H4 (cell line): ENCODE measurements at places on chromosomes 5 and 9. TPM values are rescaled to one million over a fixed set of nuclear protein-coding genes. Genes with fewer than 3 reads are reported as not detected.

- no peak for DNase-seq
Observed at GRCh38 chr5:55989860-55990259, 4.9 kb downstream of the IL6ST start.

DNA sequence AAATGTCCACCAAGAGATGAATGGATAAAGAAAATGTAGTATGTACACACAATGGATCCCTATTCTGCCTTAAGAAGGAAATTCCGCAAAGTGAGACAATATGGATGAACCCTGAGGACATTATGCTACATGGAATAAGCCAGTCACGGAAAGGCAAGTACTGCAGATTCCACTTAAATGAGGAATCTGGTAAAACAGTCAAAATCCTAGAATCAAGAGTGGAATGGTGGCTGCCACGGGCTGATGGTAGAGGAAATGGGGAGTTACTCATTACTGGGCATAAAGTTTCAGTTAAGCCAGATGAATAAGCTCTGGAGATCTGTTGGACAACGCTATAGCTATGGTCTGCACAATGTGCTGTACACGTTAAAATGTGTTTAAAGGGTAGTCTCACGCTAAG, 47.2 kb downstream of the STK10 start:
- DNase-seq: no peak

DNA sequence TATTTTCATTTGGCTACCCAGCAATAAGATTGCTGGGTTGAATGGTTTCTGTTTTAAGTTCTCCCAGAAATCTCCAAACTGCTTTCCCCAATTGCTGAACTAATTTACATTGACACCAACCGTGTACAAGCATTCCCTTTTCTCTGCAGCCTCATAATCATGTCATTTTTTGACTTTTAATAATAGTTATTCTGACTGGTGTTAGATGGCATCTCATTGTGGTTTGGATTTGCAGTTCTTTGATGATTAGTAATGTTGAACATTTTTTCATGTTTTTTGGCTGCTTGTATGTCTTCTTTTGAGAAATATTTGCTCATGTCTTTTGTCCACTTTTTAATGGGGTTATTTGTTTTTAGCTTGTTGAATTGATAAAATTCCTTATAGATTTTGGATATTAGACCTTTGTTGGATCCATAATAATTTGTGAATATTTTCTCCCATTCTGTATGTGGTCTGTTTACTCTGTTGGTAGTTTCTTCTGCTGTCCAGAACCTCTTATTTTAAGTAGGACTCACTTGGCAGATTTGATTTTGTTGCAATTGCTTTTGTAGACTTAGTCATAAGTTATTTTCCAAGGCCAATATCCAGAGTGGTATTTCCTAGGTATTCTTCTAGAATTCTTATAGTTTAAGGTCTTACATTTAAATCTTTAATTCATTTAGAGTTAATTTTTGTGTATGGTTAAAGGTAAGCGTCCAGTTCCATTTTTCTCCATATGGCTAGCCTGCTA, 793.7 kb downstream of the BRINP1 start:
- no peak for DNase-seq

GRCh38 chr9:33737811-33738606, 57.4 kb upstream of the PRSS3 start:
- DNase-seq: peak; percentile 68

DNA sequence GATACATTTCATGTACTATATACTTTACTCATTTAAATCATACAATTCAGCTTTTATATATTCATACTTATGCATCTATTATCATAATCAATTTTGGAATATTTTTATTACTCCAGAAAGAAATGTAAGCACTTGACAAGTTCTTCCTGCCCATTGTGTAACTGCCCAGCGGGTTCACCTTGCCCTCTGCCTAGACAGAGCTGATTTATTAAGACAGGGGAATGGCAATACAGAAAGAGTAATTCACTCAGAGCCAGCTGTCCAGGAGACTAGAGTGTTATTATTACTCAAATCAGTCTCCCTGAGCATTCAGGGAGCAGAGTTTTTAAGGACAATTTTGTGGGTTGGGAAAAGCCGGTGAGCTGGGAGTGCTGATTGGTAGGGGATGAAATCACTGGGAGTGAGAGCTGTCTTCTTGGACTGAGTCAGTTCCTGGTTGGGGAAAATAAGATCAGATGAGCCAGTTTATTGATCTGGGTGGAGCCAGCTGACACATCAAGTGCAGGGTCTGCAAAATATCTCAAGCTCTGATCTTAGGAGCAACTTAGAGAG, 16.1 kb upstream of the SPIN1 start:
- no peak for DNase-seq

- no peak for DNase-seq
Observed at GRCh38 chr9:110897943-110898342, 140.3 kb downstream of the LPAR1 start.

SLC36A2 gene
- 0.14 TPM in 1 of 2 replicates, not detected in the other for total RNA-seq

- DNase-seq: no peak
Observed at GRCh38 chr5:166961028-166961427, 1330.4 kb upstream of the WWC1 start.

FCN2 gene
- not detected in 2 replicates for total RNA-seq

SV2C gene
- 0.04 TPM in 1 of 2 replicates, not detected in the other for total RNA-seq

DNA sequence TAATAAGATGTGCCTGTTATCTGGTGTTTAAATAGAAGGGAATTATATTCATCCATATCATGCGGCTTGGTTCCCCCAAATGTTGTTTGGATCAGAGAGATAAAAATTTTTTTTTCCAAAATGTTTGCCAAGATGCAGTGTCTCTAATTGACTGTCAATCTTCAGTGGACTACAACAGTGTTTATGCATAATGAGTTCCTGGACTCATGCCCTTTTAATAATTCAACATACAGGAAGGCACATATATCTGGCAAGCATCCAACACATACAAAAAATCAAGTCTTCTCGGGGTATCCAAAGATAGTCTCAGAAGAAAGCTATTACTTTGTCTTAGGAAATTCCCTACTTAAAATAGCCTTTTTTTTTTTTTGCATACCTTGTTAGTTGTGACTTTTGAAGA, 1534.7 kb downstream of the EFNA5 start:
- DNase-seq: no peak

DNA sequence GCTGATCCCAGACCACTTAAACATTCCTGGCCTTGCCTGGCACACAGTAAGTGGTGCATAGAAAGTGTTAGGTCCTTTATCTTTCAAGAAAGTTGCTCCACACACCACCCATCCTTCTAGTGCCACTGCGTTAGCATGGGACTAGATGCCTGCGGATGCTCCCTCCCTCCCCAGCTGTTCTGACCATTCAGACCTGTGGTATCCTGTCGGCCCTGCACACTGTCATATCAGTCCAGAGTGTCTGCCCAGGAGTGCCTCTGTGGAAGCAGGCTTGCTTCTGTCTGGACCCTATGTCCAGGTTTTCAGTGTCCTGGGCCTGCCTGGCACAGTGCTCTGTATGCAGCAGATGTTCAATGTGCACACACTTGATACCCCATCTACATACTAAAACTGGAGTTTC, 38.3 kb upstream of the SMU1 start:
- DNase-seq: no peak

- no peak for DNase-seq
Observed at GRCh38 chr5:15571081-15571480, 71.1 kb downstream of the FBXL7 start.

- no peak for DNase-seq
Observed at GRCh38 chr5:153365547-153365946, 124.9 kb upstream of the GRIA1 start.

GRCh38 chr5:177957241-177957640, 38.8 kb downstream of the PROP1 start:
- DNase-seq: no peak

GRCh38 chr5:42876375-42876844, 64.7 kb upstream of the SELENOP start:
- DNase-seq: no peak

CCDC180 gene
- 0.14 TPM in 1 of 2 replicates, not detected in the other for total RNA-seq

DNA sequence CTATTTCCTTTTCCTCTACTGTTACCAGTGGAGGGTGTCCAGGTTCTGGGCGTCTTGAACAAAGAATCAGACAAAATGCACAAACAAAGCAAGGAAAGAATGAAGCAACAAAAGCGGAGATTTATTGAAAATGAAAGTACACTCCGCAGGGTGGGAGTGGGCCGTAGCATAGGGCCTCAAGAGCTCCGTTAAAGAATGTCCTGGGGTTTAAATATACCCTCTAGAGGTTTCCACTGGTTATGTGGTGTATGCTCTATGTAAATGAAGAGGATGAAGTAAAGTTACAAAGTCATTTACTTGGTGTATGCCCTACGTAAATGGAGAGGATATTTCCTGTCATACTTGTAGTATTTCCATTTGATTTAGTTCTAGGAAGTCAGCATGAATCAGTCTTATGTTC, 113.5 kb upstream of the MRPS30 start:
- no peak for DNase-seq

GRCh38 chr9:114330636-114331035, 967 bp downstream of the ORM2 start:
- DNase-seq: no peak

CAMK2A gene
- total RNA-seq: 0.02 TPM in 1 of 2 replicates, not detected in the other

PCDHB16 gene
- 3.3 and 3.7 TPM in 2 replicates for total RNA-seq

DNA sequence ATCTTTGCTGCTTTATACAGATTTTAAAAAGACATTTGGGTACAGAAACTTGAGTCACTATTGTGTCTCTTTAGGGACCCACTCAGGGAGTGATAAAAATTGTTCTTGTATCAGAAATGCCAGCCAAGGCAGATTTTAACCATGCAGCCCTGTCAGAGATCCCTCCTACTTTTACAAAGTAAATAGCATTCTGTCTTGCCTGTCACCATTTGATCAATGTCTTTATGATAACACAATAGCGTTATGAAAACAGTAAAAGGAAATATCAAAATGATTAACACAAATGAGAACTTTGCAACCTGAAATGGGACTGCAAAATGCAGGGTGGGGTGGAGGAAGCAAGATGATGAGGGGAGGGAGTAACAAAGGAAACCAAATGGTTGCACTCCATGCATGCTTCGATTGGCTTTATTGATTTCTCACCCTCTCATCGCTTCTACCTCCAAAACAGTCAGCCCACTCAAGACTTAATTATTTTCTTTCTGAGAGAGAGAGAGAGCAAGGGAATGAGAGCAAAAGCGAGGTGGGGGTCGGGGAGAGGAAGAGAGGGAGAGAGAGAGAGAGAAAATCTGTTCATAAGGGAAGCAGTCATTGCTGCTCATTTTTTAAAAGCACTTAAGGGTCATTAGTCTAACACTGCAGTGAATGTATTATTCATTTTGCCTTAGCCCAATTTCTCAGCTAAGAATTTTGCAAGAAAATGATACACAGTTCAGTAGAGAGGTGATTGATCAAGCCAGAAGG, 576.5 kb downstream of the CSNK1G3 start:
- DNase-seq: no peak

DNA sequence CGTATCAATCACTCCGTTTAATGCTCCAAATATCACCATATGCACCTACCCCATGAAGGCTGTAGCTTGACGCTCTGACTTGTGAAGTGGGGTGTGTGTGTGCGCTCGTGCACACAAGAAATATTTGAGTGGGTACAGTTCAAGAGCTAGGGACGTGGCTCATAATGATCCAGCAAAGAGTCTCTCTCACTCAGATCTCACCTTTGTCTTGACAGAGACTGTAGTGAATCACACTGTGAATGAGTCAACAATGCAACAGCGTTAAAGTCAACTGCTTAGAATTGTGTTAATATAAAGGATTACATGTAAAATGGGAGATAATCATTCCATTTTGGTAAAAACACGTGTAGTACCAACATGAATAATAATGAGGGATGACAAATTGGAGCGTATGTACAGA, 119.4 kb downstream of the MED27 start:
- no peak for DNase-seq

GRXCR2 gene
- not detected in 2 replicates for total RNA-seq

DNA sequence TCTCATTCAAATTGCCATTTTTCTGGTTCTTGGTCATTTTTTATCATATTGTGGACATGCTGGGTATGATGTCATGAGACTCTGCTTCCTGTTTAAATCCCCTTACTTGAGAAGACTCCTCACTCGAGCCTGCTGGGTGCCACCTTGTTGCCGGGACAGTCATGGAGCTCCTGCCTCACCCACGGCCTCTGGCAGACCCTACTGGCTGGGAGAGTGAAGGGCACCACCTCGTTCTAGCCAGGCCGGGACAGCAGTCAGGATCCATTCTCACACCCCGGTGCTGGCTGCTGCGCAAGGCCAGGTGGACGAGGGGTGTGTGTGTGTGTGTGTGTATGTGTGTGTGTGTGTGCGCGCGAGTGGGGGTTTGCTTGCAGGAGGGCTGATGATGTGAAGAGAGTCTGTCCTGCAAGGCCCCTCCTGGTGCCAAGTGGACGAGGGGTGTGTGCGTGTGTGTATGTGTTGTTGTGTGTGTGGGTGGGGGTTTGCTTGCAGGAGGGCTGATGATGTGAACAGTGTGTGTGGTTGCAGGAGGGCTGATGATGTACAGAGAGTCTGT, 4.4 kb downstream of the CEP72 start:
- DNase-seq: no peak

- no peak for DNase-seq
Observed at GRCh38 chr5:167888393-167888792, 403.1 kb upstream of the WWC1 start.

- peak; percentile 78 for DNase-seq
Observed at GRCh38 chr9:129584136-129584535, 36.8 kb downstream of the C9orf50 start.

DNA sequence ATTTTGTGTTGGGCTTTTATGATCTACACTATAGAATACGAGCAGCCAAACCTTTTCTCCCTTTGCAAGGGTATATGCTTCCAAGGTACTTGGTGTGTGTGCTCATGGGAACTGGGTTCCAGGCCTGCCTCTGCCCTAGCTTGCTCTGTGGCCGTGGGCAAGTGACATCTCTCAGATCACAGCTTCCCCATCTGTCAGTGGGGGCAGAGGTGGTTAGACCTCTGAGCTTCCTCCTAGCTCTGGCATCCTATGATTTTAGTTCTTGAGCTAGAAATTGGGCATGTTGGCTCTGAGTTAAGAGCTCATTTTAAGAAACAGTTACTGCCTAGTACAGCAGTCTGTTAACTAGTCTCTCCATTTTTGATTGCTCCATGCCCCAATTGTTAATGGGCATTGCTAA, 12.5 kb upstream of the CCNJL start:
- no peak for DNase-seq

GRCh38 chr9:124222918-124223720, 34.6 kb upstream of the NEK6 start:
- DNase-seq: peak; percentile 71

DNA sequence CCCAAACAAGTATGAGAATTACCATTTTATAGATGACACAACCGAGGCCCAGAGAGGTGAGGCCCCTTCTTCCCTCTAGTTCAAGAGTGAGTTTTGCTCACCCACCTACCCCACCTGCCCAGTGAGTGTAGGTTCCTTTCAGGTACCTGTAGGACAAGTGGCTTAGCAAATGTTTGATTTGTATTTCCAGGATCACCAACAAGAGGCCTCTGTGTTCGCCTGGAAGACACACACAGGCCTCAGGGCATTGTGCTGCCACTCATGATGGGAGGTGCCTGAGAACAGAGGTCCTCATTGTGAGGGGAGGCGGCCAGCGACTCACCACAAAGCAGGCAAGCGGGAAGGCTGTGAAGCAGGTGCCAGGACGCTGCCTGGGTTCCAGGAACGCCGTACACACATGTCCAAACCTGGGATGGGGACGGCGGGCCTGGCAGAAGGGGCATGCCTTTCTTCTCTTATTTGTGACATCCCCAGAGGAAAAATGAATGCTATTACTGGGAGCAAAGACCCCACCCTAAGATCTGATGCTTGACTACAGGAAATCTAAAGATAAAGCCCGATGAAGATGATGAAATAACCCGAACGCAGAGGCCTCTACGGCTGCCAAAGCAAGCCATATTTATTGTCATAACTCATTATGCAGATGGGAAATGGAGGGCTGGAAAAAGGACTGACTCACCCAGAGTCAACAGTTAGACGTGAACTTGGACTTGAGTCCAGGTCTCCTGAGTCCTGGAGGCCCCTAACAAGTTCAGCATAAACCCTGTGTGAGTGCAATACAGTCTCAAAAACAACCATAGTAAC, 60.2 kb upstream of the SLC25A51 start:
- peak; percentile 55 for DNase-seq

ANXA2R gene
- 4.5 TPM in 2 replicates for total RNA-seq
